ENCODE measurements at places on chromosomes 2 and 18.

GRCh38 chr2:59889305-59889704 is 664.1 kb downstream of the BCL11A start:
- DNase-seq = no peak

- DNase-seq = no peak
Measured at GRCh38 chr2:238882082-238882755, 34.3 kb downstream of the TWIST2 start.

GRCh38 chr2:179239195-179239594 is 25.4 kb downstream of the SESTD1 start:
- DNase-seq = no peak

DNA sequence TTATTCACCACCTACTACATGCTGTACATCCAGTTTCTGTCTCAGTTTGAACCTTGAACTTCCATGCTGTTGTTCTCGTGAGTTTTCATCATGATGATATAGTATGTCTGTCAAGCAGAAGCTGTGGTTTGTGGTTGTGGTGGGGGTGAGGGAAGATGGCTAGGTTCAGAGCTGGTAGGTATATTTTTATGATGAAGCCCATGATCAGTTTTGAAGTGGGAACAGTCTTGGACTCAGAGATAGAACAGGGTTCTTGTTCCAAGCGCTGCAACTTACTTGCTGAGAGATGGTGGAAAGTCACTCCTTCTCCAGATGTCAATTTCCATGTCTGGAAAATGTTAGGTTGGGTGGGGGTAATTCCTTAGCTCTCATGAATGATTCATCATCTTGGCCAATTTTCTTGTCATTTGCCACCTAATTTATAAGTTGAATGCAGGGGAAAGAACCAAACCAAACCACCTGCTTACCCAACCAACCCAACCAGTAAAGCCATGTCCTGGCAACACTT is 21.6 kb downstream of the PMAIP1 start:
- no peak for DNase-seq

GRCh38 chr2:226601881-226602662 is 197.5 kb downstream of the IRS1 start:
- DNase-seq = no peak

DNA sequence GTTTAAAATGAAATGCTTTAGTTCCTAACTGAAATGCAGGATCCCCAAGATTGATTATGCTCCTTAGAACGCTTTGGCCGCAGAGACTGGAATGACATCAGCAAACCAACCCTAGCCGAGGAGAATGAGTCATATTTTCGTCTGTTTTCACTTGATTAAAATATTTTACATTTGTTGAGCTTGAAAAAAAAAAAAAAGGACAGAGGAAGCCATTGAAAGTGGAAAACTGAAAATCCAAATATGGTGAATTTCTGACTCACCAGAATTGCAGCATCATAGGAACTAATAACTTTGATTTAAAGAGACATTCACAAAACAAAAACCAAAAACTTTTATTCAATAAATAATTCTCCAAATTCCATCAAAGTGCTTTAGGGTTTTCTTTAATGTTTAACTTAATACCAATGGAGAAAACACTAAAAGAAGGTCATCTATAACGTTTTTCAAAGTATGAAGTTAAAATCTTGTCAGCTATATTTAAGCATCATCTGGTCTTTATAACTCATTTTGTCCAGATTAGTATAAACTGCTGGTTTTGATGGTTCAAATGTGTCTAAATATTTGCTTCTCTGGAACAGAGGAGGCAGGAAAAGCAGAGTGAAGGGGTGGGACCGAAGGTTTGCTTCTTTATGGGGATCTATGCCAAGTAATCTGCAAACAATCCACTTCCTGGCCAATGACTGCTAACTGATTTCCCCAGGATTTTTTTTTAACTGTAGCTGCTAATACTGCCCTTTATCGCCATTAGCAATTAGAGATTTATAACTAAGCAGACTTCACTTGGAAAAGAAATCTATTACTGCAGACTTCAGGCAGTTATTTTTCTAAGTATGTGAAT is 30.9 kb upstream of the COL5A2 start:
- DNase-seq = no peak

- no peak for DNase-seq
Measured at GRCh38 chr2:52859065-52859464, 908.5 kb upstream of the CHAC2 start.

- DNase-seq = no peak
Measured at GRCh38 chr2:205245652-205246051, 436.6 kb upstream of the NRP2 start.

All from stimulated activated CD8-positive, alpha-beta memory T cell treated with anti-CD3 and anti-CD28 coated beads, Interleukin-7, amount 100 ng/mL, for 1 hour (primary cell).